ENCODE measurements at places on chromosomes 4 and X. TPM values are rescaled to one million over a fixed set of nuclear protein-coding genes. Genes with fewer than 3 reads are reported as not detected.

Gene TDO2
- 5.4 TPM for total RNA-seq

Gene TMEM144
- total RNA-seq, result 9.8 TPM

Gene KIAA1210
- not detected for total RNA-seq

Gene XK
- total RNA-seq, result under 0.01 TPM

Gene PLXNB3
- total RNA-seq, result 6.2 TPM

Gene MAGEA2
- total RNA-seq, result not detected

Gene TSPAN7
- not detected for total RNA-seq
